ENCODE measurements at places on chromosomes 12 and 14. TPM values are rescaled to one million over a fixed set of nuclear protein-coding genes. Genes with fewer than 3 reads are reported as not detected.
A peak's percentile ranks its signal among the peaks of the same experiment; 100 is the strongest.

LYZ gene
- total RNA-seq = not detected

FOXM1 gene
- 67.5 TPM for total RNA-seq

DNA sequence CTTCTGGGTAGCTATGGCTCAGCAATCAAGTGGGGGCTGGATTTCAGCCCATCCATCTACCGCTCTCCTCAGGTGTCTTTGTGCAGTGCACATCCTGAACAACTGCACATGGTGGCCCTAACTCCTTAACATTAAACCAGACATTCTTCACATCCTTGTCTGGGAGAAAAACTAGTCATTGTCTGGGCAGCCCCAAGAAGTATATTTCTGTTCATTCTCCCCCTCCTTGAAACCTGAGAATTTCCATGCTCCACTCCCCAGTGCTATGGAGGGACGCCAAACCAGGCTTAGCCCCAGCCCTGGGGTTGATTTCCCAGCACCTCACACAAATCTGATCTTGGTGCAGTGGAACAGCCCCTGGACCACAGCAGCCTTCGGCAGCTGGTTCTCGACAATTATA, 13.4 kb downstream of the MYL2 start:
- no peak for DNase-seq

- no peak for DNase-seq
Observed at GRCh38 chr12:68612202-68612601, 1.5 kb downstream of the RAP1B start.

DNA sequence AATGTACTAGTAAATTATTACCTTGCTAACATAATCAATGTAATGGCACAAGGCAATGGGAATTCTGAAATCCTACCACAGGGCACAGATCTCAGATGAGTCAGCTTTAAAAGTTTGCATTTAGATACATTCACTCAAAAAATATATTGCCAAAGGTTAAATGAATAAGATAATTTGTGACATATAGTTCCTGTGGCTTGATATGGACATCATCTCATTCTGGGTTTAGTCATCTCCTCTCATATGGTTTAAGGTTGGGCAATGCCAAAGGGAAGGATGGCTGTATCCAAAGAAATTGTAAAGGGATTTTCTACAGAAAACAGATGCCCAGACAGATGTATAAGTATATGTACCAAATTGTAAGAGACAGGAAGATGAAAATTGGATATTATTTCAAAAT, 1065.0 kb downstream of the LRFN5 start:
- no peak for DNase-seq

GRCh38 chr14:103825101-103825500, 22.3 kb downstream of the PPP1R13B start:
- DNase-seq = no peak

DNA sequence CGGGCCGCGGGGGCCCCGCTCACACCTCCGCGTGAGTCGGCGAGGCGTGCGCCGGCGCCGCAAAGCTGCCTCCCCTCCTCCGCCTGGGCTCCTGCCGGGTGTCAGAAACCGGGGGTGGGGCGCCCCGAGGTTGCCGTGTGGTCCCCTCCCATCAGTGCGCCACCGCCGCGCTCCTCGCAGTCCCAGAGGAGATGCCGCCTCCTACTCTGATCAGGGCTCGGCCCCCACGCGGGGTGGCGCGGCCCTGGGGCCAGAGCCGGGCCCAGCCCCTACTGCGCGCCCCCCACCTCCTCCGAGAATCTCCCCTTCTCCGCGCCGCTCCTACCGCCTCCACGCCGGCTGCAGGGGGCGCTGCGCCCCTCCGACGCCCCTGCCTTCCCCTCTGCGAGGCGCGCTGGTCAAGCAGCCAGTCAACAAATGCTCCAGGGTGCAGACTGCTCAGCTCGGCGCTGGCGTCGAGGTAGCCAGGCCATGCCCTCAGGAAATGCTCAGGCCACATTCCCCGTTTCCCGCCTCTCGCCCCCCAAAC, 467 bp upstream of the JAG2 start:
- DNase-seq = no peak

PRKD1 gene
- total RNA-seq = 5.8 TPM

MYF5 gene
- not detected for total RNA-seq

DNA sequence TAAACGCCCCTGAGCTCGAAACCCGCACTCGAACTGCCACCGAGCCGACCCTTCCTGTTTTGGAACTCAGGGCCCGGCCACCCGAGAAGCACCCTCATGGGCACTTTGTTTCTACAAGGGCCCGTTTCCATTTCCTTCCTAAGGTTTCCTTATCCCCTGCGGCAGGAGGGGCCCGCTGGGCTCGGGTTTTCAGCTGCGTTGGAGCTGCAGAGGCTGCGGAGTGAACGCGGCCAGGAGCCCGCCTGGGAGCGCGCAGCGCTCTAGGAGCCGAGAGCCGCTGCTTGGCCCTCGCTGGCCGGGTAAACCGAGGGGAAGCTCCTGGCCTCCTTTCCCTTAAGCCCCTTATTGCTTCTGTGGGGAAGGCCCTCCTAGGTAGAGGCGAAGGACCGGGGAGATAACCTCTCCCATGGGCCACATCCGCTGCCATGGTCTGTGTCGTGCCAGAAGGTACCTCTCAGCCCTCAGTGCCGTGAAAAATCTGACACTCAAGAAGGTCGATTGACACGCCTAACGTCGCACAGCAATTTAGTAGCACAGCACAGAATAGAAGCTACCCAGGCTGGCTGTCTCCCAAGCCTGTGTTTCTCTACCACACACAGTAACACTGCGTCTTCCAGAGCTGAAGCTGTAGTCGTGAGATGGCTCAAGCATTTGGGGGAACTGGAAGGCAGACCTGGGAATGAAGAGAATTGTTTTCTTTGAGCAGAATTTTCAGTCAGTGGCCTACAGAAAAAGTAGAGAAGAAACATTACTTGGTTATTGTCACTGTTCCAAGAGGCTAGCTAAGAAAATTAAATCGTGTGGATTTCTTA, 12.9 kb upstream of the CALM1 start:
- peak; percentile 42 for DNase-seq

RDH11 gene
- total RNA-seq = 127 TPM

- DNase-seq = no peak
Observed at GRCh38 chr12:89155826-89156225, 196.5 kb downstream of the DUSP6 start.

DNA sequence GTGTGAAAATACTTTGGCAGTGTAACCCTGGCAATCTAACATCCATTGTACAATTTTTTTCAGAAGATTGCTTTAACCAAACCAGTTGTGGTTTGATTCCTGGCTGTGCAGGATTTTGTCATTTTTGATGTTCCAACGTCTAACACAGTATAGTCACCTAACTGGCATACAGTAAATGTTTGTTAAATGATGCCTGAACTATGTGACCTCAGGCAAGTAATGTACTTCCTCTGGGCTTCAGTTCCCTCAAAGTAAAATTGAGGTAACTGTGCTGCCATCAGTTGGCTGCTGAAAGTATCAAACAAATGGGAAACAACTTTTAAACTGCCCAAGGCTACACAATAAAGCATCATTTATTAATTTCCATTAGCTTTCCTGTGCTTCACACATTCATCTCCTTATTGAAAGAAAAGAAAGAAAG, 4.3 kb downstream of the TM7SF3 start:
- peak; percentile 62 for DNase-seq

DNA sequence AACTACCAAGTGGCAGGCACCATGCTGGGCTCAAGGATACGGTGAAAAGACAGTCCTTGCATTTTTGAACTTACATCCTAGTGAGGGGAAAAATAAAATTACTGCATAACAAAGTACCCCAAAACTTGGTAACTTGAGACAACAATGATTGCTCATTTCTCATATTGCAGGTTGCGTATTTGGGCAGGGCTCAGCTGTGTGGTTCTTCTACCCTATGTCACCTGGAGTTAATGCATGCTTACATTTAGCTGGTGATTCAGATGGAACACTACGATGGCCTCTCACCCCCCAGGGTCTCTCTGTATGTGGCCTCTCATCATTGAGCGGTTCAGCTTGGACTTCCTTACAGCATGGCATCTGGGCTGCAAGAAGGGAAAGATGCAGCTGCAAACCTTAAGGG, 60.7 kb upstream of the RBM19 start:
- no peak for DNase-seq

All from M059J (cell line).